Small intestine (tissue), 16 donors: ENCODE measurements at places on chromosomes 7 and 10.

DNA sequence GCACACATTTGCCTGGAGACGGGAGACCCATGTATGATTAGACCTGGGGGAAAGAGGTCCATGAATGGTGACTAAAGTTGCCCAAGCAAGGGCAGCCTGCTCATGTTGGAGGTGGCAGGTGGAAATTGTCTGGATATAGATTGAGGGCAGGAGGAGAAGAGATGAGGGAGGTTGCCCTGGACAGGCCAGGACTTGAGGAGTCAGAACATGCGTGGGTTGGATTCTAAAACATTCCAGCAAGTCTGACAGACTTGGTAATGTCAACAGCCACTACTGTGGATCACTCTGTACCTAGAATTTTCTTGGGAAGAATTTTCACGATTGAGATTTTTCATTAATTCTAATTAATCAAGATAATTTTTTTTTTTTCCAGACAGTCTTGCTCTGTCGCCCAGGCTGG lies 19.1 kb upstream of the SVOPL start:
- no peak overlapping the region for H3K4me3 ChIP-seq
- DNase-seq, result no peak
- no peaks in the 10 kb centered on the region for H3K4me1 ChIP-seq
- H3K27me3 ChIP-seq, result no peaks in the 10 kb centered on the region

DNA sequence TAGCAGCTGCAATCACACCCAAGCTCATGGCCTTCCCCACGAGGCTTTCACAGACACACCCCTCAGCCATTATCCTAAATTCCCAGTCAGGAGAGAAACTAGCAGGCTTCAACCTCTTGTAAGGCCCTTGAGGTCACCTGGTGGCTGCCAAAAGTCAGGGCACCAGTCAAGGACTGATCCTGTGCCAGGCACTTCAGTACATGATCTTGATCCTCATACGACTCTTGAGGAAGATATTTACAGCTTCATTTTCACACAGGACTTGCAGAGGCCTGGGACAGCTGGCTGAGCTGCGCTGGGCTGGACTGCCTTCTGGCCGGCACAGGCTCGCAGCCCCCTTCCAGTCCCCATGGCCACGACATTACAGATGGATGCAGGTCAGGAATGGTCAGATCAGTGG lies 8.8 kb downstream of the PDAP1 start:
- no peaks in the 10 kb centered on the region for H3K4me1 ChIP-seq
- DNase-seq, result no peak
- no peak overlapping the region for H3K27ac ChIP-seq
- H3K27me3 ChIP-seq, result no peaks in the 10 kb centered on the region
- H3K36me3 ChIP-seq, result peaks cover 95% of the 10 kb centered on the region

DNA sequence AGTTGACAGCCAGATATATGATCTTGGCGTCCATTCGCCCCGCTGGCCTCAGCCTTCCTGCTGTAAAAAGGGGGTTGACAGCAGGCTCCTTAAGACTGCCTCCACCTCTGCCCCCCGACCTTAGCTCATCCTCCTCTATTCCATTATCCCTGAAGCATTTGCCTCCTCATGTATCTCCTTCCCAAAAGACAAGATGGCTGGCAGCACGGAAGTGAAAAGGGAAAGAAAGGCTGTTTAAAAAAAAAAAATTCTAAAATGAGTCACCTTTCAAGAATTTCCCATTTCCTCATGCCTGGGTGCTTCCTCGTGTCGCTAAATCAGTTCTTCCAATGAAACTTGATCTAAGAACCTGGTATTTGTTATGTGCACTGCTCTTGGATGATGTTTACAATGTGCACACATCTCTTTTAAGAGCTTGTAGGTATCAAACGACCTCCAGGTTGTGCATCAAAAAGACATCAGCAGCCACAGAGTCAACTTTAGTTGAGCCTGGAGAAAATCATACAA lies 1.7 kb downstream of the SCRN1 start:
- H3K36me3 ChIP-seq, result no peaks in the 10 kb centered on the region
- no peak overlapping the region for H3K4me3 ChIP-seq
- peaks cover 3% of the 10 kb centered on the region for H3K27me3 ChIP-seq
- peaks cover 5% of the 10 kb centered on the region for H3K4me1 ChIP-seq

- H3K27ac ChIP-seq, result no peak overlapping the region
- peaks cover 2% of the 10 kb centered on the region for H3K4me1 ChIP-seq
- no peaks in the 10 kb centered on the region for H3K27me3 ChIP-seq
- H3K36me3 ChIP-seq, result no peaks in the 10 kb centered on the region
- H3K4me3 ChIP-seq, result peak overlapping the region; percentile 32
These were observed 536.0 kb upstream of the GALNT17 start for GRCh38 chr7:70595755-70596597.

DNA sequence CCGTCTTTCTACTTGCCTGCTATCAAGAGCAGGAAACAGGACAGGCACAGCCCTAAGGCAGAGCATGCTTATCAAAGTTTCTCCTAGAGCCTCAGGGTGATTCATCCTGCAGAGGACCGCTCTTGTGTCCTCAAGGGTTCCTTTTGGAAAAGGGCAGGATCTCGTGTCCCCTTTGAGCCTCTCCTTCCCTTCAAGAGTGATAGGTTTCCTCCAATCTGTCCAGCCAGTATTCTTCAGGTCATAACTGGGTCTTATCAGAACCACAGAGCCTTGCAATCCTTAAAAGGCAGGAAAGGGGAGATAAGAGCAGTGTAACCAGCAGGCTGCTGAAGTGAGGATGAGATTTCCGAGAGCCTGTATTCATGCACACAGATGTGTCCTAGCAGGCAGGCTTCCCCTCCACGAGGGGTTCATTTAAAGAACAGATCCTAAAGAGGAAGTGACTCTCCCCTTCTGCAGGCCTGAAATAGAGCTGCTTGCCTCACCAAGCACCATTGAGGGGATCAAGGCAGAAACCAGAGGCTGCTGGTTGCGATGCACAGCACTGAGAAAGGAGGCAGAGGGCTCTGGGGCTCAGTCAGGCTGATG lies 90.5 kb upstream of the SVIL start:
- DNase-seq, result peak; percentile 56
- peaks cover 6% of the 10 kb centered on the region for H3K4me1 ChIP-seq
- no peaks in the 10 kb centered on the region for H3K36me3 ChIP-seq
- no peaks in the 10 kb centered on the region for H3K27me3 ChIP-seq
- no peak overlapping the region for H3K4me3 ChIP-seq

DNA sequence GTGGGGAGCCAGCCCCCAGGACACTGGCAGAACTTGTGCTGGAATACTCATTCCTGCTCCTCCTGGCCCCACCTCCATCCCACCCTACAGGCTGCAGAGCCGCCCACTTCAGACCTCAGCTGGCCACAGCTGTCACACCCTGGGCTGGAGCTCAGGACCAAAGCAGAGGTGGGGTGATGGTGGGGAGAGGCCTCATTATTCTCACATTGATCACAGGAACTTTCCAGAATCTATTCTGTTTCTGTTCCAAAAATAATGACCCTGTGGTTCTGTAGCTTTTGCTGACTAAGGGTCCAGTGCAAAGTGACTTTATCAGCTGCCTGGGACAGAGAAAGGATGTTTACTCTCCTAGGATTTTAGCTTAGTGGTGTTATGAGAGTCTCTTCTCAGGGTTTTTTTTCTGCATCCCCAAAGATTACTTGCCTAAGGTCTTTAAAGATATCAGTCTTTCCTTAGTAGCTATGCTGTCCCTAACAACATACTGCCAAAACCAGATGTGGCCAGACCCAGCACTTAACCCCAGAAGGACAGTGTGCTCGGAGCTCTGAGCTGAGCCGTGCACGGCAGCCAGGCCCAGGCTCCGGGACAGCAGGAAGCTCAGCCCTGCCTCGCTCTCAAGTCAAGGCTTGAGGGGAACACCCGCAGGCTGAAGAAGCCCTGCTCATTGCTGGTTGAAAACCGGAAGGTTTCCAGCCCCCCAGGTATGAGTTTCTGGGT lies 223.3 kb downstream of the MLLT10 start:
- no peak overlapping the region for H3K27ac ChIP-seq
- no peak for DNase-seq
- H3K27me3 ChIP-seq, result no peaks in the 10 kb centered on the region
- H3K4me1 ChIP-seq, result no peaks in the 10 kb centered on the region
- H3K4me3 ChIP-seq, result no peak overlapping the region

GRCh38 chr7:134651991-134652390 lies 5.3 kb downstream of the BPGM start:
- H3K4me3 ChIP-seq, result no peak overlapping the region
- H3K4me1 ChIP-seq, result no peaks in the 10 kb centered on the region
- no peaks in the 10 kb centered on the region for H3K27me3 ChIP-seq
- no peak overlapping the region for H3K27ac ChIP-seq
- no peak for DNase-seq

GRCh38 chr7:141451232-141451631 lies 100.0 kb upstream of the AGK start:
- H3K27me3 ChIP-seq, result no peaks in the 10 kb centered on the region
- DNase-seq, result no peak
- H3K27ac ChIP-seq, result no peak overlapping the region
- no peak overlapping the region for H3K4me3 ChIP-seq
- no peaks in the 10 kb centered on the region for H3K36me3 ChIP-seq

DNA sequence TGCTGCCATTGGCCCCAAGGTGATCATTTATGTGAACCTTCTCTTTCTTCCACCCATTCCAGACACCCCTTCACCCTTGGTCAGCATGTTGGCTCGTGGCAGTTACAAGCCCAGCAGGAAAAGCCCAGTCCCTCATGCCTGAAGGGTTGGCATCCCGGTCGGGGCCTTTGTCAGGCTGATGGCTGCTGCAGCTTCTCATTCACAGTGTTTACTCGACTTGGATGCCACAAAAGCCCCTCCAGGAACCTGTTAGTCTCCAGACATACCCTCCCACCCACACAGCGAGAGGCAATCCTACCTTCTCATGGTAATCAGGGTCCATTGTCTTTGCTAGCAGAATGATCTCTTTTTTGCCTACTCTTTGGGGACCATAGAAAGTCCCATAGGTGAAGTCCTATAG lies 200.8 kb upstream of the PFKP start:
- no peak overlapping the region for H3K27ac ChIP-seq
- DNase-seq, result no peak
- no peak overlapping the region for H3K4me3 ChIP-seq
- no peaks in the 10 kb centered on the region for H3K27me3 ChIP-seq
- H3K36me3 ChIP-seq, result no peaks in the 10 kb centered on the region
- no peaks in the 10 kb centered on the region for H3K4me1 ChIP-seq

GRCh38 chr7:33973231-33974015 lies 68.1 kb downstream of the BMPER start:
- H3K4me1 ChIP-seq, result no peaks in the 10 kb centered on the region
- H3K4me3 ChIP-seq, result no peak overlapping the region
- H3K27me3 ChIP-seq, result no peaks in the 10 kb centered on the region
- DNase-seq, result no peak
- no peak overlapping the region for H3K27ac ChIP-seq

DNA sequence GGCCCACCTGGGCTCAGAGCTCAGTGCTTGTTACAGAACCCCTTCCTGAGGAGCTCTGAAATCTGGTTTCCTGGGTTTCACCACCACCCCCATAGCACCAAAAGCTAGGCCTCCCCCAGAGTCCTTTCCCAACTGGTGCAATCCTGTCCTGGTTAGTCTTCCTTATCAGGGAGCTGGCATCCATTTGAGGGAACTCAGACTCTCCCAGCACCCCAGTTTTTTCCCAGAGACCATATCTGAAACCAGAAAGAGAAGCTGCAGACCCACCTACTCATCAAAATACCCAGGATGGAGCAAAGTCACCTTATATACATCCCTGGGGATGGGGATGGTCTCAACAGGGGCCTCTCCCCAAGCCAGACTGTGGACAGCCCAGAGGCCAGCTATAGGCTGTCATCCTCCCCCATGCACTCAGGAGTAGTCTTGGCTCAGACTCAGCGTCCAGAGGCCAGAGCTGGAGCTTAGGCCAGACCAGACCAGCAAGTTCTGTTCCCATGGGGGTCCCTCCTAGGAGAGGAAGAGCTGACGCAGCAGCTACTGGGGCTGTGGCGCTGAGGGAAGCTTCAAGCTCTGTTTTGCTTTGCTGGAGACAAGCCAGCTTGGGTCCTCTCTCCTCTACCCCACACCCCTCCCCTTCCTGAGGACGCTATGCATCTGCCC lies 3.0 kb downstream of the TBATA start:
- H3K27ac ChIP-seq, result no peak overlapping the region
- H3K36me3 ChIP-seq, result no peaks in the 10 kb centered on the region
- DNase-seq, result no peak
- H3K27me3 ChIP-seq, result no peaks in the 10 kb centered on the region
- H3K4me1 ChIP-seq, result peaks cover 33% of the 10 kb centered on the region

GRCh38 chr10:19290770-19291169 lies 242.2 kb downstream of the MALRD1 start:
- no peaks in the 10 kb centered on the region for H3K4me1 ChIP-seq
- H3K36me3 ChIP-seq, result no peaks in the 10 kb centered on the region
- peak; percentile 87 for DNase-seq

- no peak overlapping the region for H3K27ac ChIP-seq
- no peaks in the 10 kb centered on the region for H3K4me1 ChIP-seq
- no peak overlapping the region for H3K4me3 ChIP-seq
These were observed 104.0 kb downstream of the TRIL start for GRCh38 chr7:28853834-28854749.

- H3K4me3 ChIP-seq, result no peak overlapping the region
- no peak overlapping the region for H3K27ac ChIP-seq
- no peaks in the 10 kb centered on the region for H3K36me3 ChIP-seq
These were observed 197.1 kb upstream of the STK17A start for GRCh38 chr7:43385856-43386255.

- H3K36me3 ChIP-seq, result no peaks in the 10 kb centered on the region
- no peaks in the 10 kb centered on the region for H3K27me3 ChIP-seq
- H3K4me1 ChIP-seq, result peaks cover 4% of the 10 kb centered on the region
- H3K27ac ChIP-seq, result peak overlapping the region; percentile 20
These were observed 31.8 kb downstream of the SMURF1 start for GRCh38 chr7:99112097-99112496.

DNA sequence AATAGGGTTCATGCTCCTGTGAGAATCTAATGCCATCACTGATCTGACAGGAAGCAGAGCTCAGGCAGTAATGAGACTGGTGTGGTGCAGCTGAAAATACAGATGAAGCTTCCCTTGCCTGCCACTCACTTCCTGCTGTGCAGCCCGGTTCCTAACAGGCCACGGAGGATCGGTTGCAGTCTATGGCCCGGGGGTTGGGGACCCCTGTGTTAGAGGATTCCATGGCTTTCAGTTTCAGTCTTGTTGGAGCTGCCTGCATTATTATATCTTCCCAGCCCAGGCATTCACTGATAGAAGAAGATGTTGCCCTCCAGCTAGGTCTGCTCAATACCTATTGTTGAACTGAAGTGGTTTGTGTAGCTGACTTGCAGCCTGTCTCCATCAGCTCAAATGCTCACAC lies 1298.8 kb downstream of the TYW1 start:
- H3K27ac ChIP-seq, result no peak overlapping the region
- no peaks in the 10 kb centered on the region for H3K36me3 ChIP-seq
- no peaks in the 10 kb centered on the region for H3K4me1 ChIP-seq
- no peak for DNase-seq
- H3K4me3 ChIP-seq, result no peak overlapping the region
- no peaks in the 10 kb centered on the region for H3K27me3 ChIP-seq

DNA sequence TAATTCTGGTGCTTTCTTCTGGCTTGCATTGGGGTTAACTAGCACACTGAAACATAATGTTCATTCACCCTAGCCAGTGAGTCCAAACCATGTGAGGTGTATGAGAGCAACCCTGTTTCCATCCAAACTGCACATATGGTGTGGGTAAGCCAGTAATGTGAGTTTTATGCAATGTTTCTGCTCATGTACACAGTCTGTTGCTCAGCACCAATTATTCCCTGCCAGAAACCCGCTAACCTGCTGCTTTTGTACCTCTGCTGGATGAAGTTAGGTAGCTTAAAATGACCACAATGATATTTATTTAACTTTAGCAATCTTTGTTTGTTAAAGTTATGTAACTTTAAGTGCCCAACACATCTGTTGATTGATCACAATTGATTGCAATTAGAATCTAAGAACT lies 93.7 kb upstream of the RPA3 start:
- no peak overlapping the region for H3K4me3 ChIP-seq
- no peak overlapping the region for H3K27ac ChIP-seq
- H3K36me3 ChIP-seq, result no peaks in the 10 kb centered on the region
- peaks cover 9% of the 10 kb centered on the region for H3K4me1 ChIP-seq

- no peaks in the 10 kb centered on the region for H3K27me3 ChIP-seq
- DNase-seq, result no peak
- H3K4me3 ChIP-seq, result no peak overlapping the region
- no peaks in the 10 kb centered on the region for H3K4me1 ChIP-seq
- H3K36me3 ChIP-seq, result no peaks in the 10 kb centered on the region
These were observed 251.5 kb downstream of the BICC1 start for GRCh38 chr10:58764087-58764747.
